ENCODE measurements at places on chromosomes 5 and 9.

DNA sequence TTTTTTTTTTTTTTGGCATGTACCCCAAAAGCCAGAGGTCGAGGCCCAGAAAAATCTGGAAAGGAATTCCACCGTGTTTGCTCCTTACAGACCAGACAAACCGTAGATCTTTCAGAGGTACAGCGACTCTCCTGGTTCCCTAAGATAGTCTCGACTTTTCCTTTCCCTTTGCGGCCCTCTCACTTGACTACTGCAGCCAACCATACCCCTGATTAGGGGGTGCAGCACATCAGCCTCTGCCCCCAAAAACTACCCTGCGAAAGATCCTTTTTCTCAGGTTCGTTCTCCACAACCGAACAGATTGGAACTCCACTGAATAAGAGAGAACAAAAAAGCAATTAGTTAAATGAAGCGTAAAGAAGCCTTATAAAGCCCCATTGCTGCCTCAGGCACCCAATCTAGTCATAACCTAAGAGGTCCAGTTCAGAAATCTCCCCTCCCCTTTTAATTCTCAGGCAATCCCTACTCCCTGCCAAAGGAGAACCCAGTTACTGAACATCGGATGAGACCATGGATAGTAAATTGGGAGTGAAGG lies 379 bp upstream of the TICAM2 start:
- no peak for DNase-seq

GRCh38 chr5:64273276-64273675 lies 107.6 kb downstream of the RNF180 start:
- no peak for DNase-seq

GRCh38 chr5:132273631-132274030 lies 16.1 kb downstream of the PDLIM4 start:
- no peak for DNase-seq

DNA sequence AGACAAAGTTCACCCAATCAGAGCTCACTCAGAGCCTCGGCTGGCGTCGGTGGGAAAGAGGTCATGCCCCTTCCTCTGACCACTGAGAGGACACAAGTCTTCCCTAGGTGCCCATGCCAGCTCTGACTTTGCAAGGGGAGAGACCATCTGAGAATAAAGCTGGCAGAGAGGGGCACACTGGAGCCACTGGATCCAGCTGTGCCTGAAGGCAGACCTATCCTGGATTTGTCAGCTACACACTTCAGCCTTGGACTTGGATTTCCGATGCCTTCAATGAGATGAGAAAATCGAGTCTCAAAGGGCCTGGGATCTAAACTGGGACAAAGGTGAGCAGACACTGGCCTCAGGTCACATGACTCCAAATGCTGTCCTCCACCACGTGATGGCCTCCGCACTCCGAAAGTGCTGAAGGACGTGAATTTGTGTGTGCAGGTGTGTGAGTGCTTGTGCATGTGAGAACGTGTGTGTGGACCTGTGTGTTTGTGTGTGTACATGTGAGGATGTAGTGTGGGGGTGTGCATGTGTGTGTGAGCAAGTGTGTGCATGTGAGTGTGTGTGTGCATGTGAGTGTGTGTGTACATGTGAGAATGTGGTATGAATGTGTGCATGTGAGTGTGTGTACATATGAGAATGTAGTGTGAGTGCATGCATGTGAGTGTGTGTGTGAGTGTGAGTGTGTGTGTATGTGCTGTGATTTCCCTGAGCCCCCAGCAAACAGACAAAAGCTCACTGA lies 37.9 kb downstream of the BARX1 start:
- no peak for DNase-seq

DNA sequence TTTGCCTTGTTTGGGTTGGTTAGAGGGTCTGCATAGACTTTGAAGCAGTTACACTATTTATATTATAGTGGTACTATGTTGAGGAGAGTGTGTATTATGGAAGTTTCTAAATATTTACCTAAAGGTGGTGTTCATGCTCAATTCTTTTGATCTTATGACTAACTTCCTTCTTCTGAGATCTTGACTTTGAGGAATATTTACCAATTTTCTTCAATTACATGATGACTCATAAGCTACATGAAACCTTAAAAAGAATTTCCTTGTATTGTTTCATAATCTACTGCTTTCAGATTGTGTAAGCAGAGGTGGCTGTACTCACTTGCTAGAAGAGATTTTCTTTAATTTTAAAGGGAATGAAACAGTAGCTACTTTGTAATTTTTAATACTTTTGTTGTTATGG lies 276.1 kb downstream of the TAF11L14 start:
- no peak for DNase-seq

GRCh38 chr5:181028032-181028819 lies 11.8 kb upstream of the BTNL9 start:
- DNase-seq, result no peak

DNA sequence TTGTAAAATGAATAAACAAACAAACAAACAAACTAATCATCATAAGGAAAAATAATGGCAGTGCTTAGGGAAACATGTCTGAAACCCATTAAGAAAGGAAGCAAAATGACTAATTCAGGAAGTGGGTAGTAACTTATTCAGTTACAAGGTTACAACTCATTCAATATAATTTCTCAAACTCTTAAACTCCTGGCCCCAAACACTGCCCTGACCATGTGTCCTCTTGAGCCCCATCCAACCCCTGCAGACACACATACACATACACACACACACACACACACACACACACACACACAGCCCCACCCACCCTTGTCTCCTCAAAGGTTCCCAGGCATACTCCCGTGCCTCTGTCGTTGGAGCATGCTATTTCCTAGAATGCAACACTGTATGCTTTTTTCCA lies 193.9 kb downstream of the SEC61B start:
- no peak for DNase-seq

DNA sequence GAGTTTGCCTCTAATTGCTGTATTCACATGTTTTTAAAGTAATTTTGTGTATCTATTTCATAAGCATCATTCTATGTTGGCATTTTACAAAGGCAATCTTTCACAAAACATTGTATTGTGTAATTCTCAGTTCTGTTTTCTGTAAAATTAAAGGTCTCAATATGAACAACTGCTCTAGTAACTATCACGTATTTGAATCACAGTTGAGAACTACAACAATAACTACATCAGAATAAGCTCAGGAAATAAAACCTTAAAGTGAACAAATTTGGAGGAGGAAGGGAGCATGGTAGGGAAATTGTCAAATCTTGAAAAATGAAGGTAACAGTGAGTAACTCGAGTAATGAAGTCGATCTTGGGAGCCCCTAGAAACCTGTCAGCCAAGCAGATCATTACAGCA lies 22.5 kb upstream of the CAMK4 start:
- DNase-seq, result no peak

- no peak for DNase-seq
Observed at GRCh38 chr5:143120460-143121134, 282.9 kb downstream of the NR3C1 start.

DNA sequence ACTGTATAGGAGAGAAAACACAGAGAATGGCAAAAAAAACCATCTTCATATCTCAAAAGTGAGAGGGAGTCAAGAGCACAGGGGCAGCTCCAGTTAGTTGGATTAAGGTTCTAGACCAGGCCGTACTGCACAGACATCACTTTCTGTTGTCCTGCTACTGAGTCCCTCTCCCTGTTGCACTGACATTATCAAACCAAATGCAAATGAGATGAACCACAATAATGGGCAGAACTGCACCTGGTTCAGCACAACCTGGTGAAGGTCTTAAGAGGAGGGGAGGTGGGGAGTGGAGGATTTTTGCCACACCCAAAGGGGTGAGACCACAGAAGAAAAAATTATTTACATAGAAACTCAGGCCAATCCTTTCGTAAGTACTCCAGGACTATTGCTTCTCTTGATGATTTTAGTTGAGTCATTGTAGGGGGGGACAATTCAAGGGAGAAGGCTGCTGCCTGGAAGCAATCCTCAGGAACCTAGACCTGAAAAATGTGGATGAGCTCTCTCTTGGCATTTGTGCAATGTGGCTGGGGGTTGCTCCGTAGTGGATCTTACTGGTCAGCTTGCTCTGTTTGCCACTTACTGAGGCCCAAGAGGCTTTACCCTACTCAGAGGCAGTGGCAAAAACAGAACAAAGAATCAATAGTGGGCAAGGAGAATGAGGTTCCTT lies 94.5 kb upstream of the PPP1R2B start:
- no peak for DNase-seq

GRCh38 chr5:139982157-139982974 lies 60.7 kb downstream of the NRG2 start:
- no peak for DNase-seq

DNA sequence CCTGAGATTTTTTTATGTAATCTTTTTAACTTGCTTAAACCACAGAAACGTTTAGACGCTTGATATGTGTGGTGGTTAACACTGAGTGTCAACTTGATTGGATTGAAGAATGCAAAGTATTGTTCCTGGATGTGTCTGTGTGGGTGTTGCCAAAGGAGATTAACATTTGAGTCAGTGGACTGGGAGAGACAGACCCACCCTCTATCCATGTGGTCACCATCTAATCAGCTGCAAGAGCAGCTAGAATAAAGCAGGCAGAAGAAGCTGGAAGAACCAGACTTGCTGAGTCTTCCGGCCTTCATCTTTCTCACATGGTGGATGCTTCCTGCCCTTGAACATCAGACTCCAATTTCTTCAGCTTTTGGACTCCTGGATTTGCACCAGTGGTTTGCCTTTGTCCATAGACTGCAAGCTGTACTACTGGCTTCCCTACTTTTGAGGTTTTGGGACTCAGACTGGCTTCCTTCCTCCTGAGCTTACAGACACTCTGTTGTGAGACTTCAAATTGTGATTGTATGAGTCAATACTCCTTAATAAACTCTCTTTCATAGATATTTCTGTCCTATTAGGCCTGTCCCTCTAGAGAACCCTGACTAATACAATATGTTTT lies 816.0 kb upstream of the CDH9 start:
- DNase-seq, result no peak

DNA sequence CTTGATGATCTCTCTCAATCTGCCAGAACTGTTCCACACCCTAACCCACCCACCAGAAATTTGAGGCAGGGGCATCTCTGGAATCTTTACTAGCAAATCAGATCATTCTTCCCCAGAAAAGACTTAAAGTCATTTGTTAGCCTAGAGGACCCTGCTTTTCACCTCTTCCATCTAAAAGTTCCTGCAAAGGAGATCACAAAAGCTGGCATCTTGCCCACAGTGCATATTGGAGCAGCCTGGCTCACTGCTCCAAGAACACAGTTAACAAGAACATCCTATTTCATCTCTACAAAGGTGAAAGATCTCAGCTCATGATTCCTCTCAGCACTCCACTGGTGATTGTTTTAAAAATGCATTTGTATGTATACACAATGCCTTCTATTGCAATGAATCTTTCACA lies 36.3 kb downstream of the GABRP start:
- no peak for DNase-seq

DNA sequence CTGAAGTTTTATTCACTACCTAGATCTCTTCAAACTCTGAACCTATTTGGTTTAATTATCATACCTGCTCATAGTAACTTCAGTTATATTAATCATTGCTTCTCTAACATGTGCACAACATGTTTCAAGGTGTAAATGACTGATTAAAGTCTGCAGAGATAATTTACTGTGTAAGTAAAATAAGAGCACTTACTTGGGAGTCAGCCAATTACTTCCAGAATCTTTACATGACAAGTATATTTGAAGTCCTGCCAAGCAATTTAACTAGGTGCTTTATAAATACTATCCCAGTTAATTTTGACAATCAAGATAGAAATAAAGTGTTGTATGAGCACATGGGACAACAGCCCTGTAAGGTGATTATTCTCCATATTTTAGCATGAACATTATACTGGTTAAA lies 109.9 kb downstream of the RFX3 start:
- no peak for DNase-seq

DNA sequence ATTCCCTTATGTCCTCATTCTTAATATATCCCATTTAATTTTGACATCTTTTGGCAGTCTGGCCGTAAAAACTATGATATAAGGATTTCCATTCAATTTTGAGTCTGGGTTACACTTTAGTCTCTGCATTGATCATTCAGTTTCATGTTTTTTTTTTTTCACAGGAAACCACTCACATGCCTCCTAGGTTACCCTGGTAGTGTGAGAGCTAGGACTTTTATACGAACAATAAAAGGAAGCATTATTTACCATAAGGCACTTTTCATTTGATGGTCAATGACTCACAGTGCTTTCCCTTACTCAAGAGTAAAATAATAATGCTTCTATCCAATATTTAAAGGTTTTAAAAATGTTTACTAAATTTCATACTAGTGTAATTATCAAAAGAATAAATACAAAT lies 16.4 kb upstream of the DMAC1 start:
- DNase-seq, result no peak

DNA sequence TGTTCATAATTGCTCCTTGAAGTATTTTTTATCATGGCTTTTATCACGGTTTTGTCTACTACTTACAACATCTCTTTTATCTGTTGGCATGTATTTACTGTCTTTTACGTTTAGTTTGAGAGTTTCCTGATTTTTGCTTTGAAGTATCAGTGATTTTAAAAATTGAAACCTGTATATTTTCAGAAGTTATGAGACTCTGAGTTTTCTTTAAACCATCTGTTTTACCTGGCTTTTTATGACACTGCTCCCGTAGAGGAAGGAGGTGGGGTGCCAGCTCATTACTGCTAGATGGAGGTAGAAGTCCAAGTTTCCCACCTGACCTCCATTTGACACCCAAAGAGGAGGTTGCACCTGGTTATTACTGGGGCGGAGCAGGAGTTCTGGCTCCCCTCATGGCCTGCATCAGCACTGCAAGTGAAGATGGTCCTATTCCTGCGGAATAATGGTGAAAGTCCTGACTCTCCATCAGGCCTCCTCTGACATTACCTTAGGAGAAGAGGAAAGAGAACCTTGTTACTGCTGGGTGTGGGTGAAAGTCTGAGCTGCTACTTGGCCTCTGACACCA lies 10.0 kb upstream of the ZNF131 start:
- DNase-seq, result no peak

DNA sequence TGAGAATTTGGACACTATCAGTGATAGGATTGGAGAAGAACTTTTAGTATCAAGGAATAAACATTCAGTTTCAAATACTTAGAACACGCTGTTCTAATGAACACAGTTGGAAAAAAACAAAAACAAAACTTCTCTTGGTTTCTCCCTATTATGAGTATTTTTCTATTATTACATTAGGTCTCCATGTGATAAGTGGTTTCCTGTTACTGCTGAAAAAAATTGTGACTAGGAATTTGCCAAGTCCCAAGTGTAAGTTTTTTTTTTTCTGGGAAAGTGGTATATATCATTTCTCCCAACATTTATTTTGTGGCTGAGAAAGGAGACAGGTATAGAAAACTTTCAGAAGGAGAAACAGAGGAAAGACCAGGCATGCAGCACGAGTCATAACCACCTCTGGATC lies 41.1 kb downstream of the PCSK1 start:
- no peak for DNase-seq

- DNase-seq, result no peak
Observed at GRCh38 chr5:123807177-123807945, 295.4 kb downstream of the CSNK1G3 start.

GRCh38 chr5:169827769-169828168 lies 152.5 kb downstream of the INSYN2B start:
- no peak for DNase-seq

DNA sequence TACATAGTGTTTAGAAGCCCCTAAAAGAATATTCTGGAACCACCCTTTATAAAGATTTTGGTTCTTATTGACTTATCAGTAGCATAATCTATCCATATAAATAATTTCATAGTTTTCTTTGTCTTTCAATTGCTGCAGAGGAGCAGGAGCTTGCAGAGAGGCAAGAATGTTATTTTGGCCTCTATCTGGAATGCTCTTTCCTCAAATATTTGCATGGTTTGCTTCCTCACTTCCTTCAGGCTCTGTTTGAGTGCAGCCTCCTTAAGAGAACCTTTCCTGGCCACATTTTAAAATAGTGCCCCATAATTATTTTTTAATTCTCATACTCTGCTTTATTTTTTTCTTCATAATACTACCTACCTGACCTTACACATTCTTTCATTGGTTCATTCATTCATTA lies 1.5 kb downstream of the C5 start:
- no peak for DNase-seq

GRCh38 chr5:3155046-3155445 lies 403.6 kb upstream of the IRX2 start:
- no peak for DNase-seq
